Dermis blood vessel endothelial cell (primary cell): ENCODE measurements at places on chromosomes 6 and 20. TPM values are rescaled to one million over a fixed set of nuclear protein-coding genes. Genes with fewer than 3 reads are reported as not detected.

GRCh38 chr6:12115001-12115400, 102.9 kb downstream of the HIVEP1 start:
- DNase-seq: no peak

GRCh38 chr20:33679758-33680485, 5.7 kb upstream of the NECAB3 start:
- no peak for DNase-seq

- peak; percentile 10 for DNase-seq
These were observed 88.3 kb downstream of the SLX4IP start for GRCh38 chr20:10523443-10523842.

DNA sequence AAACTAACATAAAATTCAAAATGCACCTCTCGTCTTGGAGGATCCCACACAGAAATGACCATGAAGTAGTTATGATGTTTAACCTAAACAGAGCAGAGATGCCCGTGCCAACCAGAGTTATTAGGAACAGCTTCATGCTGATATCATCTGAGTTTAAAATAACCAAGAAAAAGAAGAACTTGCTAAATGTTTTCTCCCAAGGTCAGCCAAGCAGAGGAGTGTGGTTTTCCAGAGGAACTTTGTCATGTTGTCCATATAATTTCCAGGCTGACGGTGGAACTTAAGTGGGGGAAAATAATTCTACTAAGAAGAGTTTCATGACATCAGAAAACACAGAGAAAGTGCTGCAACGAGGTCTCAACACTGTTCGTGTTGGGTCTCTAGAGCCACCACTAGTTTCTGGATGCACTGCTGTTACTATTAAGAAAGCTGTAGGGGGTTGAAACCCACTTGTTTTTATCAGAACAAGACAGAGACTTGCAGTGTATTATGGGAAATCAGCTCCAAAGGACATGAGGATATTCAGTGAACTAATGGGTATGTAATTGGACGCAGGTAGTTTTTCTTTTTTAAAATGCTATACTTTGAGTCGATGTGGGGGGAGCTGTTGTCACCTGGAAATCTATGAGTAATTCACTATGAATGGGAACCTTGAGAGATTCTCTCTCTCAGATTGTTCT, 5.2 kb downstream of the AGPAT4 start:
- DNase-seq: no peak

DNA sequence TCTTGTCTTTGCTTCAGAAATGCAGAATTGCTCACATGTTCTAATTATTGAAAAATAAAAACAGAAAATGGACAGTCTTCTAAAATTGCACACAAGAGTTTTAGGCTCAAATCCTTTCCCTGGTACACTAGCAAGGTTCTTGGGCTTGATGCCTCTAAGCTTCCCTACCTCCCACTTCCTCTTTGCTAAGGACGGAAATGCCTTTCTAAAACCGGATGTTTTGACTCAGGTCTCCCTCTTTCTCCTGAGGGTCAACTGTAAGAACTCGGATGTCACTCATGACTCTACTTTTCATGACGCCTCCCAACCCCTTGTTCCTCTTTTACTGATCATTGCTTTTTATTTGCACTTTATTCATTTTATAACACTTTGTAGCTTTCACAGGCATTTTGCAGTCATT, 613.5 kb downstream of the C6orf118 start:
- DNase-seq: peak; percentile 27

- DNase-seq: no peak
These were observed 3.7 kb upstream of the BEND6 start for GRCh38 chr6:56951049-56951831.

GRCh38 chr6:34132486-34133185, 13.3 kb downstream of the GRM4 start:
- DNase-seq: peak; percentile 53

GRCh38 chr6:109795994-109796555, 105.0 kb downstream of the FIG4 start:
- peak; percentile 76 for DNase-seq

- no peak for DNase-seq
These were observed 116.1 kb upstream of the TIAM2 start for GRCh38 chr6:154878871-154879491.

DNA sequence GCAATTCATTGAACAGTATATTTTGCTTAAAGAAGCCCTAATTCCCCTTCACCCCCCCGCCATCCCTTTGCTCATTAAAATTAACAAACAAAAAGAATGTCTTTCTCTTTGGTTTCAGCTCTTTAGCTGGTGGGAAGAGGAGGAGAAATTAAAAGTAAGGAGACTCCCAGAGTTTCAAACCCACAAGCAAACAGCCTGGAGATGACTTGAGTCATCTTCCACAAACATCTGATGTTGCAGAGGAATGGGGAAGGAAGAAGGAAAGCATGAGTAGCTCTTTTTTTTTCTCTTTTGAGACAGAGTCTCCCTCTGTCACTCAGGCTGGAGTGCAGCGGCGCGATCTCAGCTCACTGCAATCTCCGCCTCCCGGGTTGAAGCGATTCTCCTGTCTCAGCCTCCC, 189.6 kb downstream of the ADAT2 start:
- DNase-seq: no peak

- DNase-seq: peak; percentile 45
These were observed 9.1 kb upstream of the ZNFX1 start for GRCh38 chr20:49286689-49287551.

- peak; percentile 51 for DNase-seq
These were observed 65.1 kb downstream of the PLG start for GRCh38 chr6:160766989-160767646.

DNA sequence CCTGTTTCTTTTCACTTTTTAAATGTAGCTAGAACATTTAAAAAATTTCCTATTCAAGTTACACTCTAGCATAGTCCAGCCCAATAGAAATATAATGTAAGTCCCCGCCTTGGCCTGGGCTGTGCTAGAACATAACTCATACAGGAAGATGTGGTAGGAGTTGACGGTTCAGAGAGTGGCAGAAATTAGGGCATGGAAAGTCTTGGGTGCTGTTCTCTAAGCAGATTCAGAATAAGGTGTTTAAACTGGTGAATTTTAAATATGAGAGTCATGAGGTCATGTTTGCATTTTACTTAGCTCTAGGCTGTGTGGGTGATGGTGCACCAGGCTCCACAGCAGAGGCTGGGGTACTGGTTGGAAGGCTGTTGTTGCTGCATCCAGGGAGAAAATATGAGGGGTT, 256.5 kb downstream of the FARS2 start:
- no peak for DNase-seq

GRCh38 chr6:148770408-148771211, 23.8 kb downstream of the UST start:
- no peak for DNase-seq

DNA sequence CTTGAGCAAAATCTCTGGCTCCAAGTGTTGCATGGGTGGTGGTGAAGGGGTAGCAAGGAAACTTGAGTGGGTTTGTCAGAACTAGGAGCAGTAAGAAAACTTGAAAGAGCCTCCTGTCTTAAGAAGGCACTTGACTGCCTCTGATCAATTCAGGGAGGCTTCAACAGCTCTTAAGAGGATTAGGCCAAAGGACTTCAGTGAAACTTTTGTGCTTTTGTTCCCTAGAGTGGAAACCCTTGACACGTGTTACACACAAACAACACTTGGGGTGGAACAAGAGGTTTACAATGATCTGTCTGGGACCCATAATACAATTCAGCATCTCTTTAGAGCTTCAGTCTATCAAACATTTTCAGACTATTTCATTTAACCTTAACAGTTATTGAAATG, 80.1 kb upstream of the ARMC2 start:
- DNase-seq: no peak

DNA sequence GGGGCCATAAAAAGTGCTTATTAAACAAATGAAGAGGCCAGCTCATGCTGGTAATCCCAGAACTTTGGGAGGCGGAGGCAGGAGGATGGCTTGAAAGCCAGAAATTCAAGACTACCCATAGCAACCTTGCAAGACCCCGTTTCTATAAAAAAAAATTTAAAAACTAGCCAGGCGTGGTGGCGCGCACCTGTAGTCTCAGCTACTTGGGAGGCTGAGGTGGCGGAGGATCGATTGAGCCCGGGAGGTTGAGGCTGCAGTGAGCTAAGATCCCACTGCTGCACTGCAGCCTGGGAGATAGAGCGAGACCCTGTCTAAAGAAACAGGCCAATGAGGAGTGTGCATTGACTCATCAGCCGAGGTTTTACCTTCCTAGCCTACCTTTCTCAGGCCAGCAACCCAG, 15.2 kb downstream of the NPEPL1 start:
- no peak for DNase-seq

DNA sequence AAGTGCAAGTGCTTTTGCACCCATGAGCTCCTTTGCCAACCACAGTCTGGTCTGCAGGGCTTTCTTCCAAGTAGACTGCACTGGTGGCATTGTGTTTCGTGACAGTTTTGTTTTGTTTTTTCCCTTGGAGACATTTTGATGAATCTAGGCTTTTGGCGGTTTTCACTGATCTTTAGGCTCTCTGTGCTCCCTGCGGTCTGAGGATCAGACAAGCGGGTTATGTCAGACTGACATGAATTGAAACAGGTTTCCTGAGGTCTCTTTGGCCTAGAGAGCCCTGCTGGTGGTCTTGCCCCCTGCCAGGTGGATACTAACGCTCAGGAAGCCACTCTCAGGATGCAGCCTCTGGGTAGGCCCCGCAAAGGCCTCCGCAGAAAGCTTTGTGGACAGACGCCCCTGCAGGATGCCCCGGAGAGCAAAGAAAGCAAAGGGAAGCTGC, 555.4 kb upstream of the AGPAT4 start:
- DNase-seq: no peak

GRCh38 chr20:45174434-45175364, at the start of gene PI3:
Gene PI3 (plus strand): TSS chr20:45174902. CDS start chr20:45174923, 21 bp downstream.
- DNase-seq: no peak

GRCh38 chr20:57445298-57445697, 54.1 kb downstream of the RBM38 start:
- DNase-seq: no peak

- peak; percentile 54 for DNase-seq
These were observed 108.5 kb upstream of the NHSL1 start for GRCh38 chr6:138607478-138608433.

DNA sequence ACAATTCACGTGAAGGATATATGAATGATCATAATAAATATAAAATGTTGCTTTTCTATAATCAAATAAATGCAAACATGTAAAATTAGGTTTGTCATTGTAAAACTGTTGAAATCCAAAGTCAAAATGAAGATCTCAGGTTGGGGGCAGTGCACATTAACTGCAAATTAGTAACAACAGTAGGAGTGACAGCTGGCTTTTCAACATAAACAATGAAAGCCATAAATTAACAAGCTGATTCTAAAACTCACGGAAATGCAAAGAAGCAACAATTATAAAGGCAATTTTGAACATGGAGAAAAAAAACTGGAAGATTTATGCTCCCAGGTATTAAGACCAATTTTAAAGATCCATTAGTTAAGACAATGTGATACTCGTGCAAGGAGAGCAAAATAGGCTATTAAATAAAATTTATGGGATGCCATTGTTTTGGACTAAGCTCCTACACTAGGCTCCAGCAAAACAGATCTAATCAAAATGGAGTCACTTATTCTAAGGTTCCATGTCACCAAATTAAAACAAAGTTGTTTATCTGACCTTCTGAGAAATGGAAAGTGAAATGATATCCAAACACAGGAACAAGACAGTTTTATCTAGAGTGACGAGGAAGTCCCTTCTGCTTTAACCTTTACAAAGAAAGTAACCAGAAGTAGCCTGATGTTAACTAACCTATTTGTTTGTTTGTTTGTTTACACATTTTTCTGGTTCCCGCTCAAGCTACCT, 770.8 kb downstream of the EPHA7 start:
- no peak for DNase-seq

DNA sequence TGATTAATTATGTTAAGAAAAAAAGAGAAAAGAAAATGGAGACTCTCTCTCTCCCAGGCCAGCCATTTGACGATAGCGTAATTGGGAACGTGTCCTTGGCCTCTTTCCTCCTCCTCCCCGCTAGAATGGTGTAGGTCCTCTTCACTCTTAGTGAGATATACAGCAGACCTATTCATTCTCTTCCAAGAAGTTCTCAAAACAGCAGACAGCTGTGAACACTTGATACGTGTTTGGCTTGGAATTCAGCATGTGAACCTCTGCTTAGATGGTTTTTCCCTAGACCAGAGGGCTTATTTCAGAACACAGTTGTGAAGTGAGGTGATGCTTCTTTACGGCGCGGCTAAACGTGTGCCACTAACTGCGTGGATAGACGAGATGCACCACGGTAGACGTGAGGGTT, 32.6 kb upstream of the TULP4 start:
- DNase-seq: no peak

DNA sequence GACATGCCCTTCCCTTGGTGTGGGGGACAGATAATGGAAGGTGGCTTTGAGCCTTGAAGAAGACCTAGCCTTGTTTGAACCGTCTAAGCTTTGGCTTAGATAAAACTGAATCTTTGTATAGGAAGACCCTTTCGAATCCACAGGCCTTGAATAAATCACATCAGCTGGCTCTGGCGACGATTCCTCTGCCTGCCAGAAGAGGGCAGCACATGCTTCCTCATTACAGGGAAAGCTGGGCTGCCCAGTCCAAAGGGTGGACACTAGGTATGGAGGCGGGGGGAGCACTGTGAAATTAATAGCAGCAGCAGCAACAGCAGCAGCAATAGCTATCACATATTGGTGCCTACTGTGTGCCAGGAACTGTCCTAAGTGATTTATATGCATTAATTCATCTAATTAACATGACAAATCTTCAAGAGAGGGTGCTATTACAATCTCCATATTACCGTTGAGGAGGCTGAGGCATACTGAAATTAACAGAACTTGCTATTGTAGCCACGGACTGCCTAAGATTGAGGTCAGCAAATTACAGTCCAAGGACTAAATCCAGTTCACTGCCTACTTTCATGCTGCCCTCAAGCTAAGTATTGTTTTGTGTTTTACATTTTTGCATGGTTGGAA, 85.1 kb downstream of the CLIC5 start:
- peak; percentile 82 for DNase-seq

- DNase-seq: no peak
These were observed 182.1 kb upstream of the AFDN start for GRCh38 chr6:167644412-167645132.

GRCh38 chr6:6191476-6191875, 129.0 kb downstream of the F13A1 start:
- DNase-seq: no peak

GRCh38 chr20:39532205-39532604, 570.1 kb downstream of the DHX35 start:
- no peak for DNase-seq

SMPDL3A gene
- total RNA-seq: 4.8 and 6.3 TPM in 2 replicates

LY6G6D gene
- total RNA-seq: not detected in 2 replicates

BCKDHB gene
- 10.9 and 15.0 TPM in 2 replicates for total RNA-seq

ISM1 gene
- total RNA-seq: 0.09 and 0.17 TPM in 2 replicates

RSPO4 gene
- total RNA-seq: not detected in 2 replicates

KCNK16 gene
- not detected in 2 replicates for total RNA-seq

POPDC3 gene
- total RNA-seq: 0.17 TPM in 1 of 2 replicates, not detected in the other

CLVS2 gene
- not detected in 2 replicates for total RNA-seq

GMPR gene
- 26.0 and 29.2 TPM in 2 replicates for total RNA-seq

SLC44A4 gene
- 0.05 and 0.17 TPM in 2 replicates for total RNA-seq

RIPOR2 gene
- under 0.01 TPM in 1 of 2 replicates, not detected in the other for total RNA-seq

BEND3 gene
- total RNA-seq: 1.9 and 3.5 TPM in 2 replicates

BTNL2 gene
- not detected in 2 replicates for total RNA-seq

DYNLRB1 gene
- total RNA-seq: 29.6 and 36.9 TPM in 2 replicates

RAMACL gene
- total RNA-seq: 2.9 and 6.6 TPM in 2 replicates

DEFB124 gene
- not detected in 2 replicates for total RNA-seq

SLC4A11 gene
- 7.5 and 14.9 TPM in 2 replicates for total RNA-seq

TMEM244 gene
- not detected in 2 replicates for total RNA-seq

CDH26 gene
- 0.47 and 1.5 TPM in 2 replicates for total RNA-seq
